ENCODE measurements at places on chromosomes 3 and 15.

- DNase-seq, result no peak
These were observed 18.7 kb downstream of the CTSH start for GRCh38 chr15:78925956-78926743.

- no peak for DNase-seq
These were observed 1004.1 kb downstream of the TBL1XR1 start for GRCh38 chr3:176193032-176193730.

GRCh38 chr3:48222616-48223513 lies at the start of gene CAMP:
CAMP (plus strand) TSS chr3:48223495; CDS start chr3:48223512, 17 bp downstream.
- DNase-seq, result no peak

DNA sequence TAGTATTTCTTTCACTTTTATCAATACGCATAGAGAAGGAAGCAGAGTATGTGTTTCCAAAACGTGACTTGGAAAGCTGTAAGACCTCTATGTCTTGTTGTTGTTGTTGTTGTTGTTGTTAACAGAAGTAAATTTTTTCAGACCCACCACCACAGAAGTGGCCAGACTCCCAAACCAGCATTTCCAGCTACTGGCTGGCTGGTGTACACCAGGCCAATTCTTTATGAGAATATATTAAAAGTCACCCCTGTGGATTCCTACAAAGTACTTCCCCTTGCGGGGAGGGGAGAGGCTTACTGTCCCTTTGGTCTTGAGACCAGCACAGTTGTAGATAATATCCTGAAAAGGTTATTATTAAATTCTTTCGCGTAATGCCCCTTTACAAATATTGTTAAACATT lies 1.6 kb upstream of the FOXP1 start:
- no peak for DNase-seq

DNA sequence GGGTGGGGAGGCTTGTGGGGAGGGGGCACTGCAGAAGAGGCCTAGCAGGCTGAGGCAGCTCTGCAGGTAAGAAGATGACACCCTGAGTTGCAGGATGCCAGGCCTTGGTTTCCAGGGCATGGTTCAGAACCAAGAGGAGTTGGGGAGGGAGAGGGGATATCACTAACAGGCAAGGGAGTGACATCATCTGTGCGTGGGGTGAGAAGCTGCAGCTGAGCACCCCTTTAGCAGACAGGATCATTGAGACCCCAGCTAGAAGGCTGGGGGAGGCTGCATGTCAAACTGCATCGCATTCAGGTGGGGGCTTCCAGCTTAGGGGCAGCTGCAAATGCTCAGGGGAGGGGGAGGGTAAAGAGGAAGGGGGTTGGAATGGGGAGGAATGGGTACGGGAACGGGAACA lies 23.0 kb downstream of the CACNA2D2 start:
- no peak for DNase-seq

GRCh38 chr3:141426404-141427034 lies 58.2 kb downstream of the ZBTB38 start:
- DNase-seq, result no peak

GRCh38 chr15:100602823-100603393 lies 519 bp downstream of the ASB7 start:
- DNase-seq, result peak; percentile 11

- no peak for DNase-seq
These were observed 34.1 kb downstream of the SHC4 start for GRCh38 chr15:48929661-48930060.

DNA sequence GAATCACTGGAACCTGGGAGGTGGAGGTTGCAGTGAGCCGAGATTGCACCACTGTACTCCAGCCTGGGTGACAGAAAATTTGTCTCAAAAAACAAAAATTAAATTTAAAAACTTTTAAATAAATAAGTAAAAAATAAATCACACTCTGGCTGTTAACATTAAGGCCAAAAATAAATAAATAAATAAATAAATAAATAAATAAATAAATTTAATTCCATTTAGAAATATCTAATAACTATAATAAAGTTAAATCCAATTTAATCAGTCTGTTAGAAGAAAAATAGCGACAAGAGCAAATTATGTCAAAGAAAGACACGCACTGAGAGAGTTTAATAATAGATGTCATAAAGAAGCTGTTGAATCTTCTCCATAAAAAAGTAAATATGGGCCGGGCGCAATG lies 13.4 kb downstream of the MAP4 start:
- no peak for DNase-seq

DNA sequence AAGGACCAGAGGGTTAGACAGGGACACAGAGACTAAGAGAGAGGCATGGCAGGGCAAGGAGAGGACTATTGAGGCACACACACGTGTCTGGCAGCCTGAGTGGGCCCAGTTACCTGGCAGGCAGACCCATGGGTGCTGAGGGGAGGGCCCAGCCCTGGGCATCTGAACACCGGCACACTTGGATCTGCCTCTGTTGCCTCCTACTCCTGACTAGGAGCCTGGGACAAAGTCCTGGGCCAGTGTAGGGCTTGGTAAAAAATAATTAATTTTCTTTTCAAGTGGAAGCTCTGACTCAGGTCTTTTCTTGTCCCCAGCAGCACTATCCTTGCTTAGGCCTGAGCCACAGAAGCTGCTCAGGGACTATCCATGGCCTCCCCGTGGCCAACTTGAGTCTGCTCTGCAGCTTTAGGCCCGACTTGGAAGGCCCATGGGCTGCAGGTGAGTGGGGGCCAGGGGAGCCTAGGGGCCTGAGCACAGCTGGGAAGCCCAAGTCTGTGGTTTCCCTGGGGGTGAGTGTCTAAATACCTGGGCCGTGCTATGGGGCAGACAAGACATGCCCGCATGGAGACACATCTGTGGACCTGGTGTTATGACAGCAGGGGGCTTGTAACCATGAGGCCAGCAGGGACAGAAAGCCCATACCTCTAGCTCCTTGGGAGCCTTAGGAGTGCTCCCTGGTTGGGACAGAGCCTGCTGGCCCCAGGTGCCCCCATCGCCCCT lies at the start of gene PTH1R:
TSS of gene PTH1R (plus strand) at position 316 of the 720 bp plus-strand sequence. CDS start 5,839 bp downstream, outside the sequence.
- DNase-seq, result no peak

GRCh38 chr3:84836961-84837360 lies 121.8 kb upstream of the CADM2 start:
- no peak for DNase-seq
